ENCODE measurements at places on chromosomes 7 and 10.

GRCh38 chr7:117445206-117445605 lies 17.9 kb upstream of the ASZ1 start:
- no peak for DNase-seq

GRCh38 chr10:4382811-4383210 lies 443.2 kb upstream of the AKR1E2 start:
- DNase-seq = no peak

GRCh38 chr10:33114451-33114952 lies 156.5 kb upstream of the ITGB1 start:
- peak; percentile 66 for DNase-seq

GRCh38 chr7:98283127-98283886 lies 1.8 kb downstream of the BRI3 start:
- DNase-seq = peak; percentile 63

DNA sequence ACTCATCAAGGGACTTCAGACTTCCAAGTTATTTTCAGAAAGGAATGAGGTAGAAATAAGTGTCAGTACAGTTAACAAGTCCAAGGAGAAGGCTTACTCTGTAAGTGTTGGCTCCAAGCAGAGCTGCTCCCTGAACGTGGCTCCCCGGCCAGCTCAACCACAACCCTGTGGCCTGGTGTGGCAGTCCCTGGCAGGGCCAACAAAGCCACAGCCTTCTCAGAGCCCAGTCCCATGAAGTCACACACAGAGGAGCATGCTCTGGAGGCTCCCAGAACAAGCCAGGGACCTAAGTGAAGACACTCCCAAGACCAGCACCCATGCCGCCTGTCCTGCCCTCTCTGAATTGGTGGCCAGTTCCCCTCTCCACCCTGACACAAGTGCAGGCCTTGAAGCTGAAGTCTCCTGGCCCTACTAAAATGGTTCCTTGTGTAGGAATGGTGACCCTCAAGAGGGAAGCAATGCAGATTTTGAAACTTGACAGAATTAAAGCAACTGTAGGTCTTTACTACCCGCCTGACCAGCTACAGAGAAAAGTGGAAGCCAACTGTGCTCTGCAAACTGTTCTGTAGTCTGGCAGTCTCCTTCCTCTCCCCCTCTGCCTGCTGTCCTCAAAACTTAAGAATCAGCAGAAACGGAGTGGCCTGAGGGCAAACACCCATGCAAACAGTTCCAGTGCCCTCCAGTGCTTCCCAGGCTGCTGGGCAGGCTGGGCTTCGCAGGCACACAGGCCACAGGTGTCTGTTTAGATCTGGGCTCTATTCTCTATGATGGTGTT lies 51.1 kb downstream of the NOD1 start:
- DNase-seq = no peak

DNA sequence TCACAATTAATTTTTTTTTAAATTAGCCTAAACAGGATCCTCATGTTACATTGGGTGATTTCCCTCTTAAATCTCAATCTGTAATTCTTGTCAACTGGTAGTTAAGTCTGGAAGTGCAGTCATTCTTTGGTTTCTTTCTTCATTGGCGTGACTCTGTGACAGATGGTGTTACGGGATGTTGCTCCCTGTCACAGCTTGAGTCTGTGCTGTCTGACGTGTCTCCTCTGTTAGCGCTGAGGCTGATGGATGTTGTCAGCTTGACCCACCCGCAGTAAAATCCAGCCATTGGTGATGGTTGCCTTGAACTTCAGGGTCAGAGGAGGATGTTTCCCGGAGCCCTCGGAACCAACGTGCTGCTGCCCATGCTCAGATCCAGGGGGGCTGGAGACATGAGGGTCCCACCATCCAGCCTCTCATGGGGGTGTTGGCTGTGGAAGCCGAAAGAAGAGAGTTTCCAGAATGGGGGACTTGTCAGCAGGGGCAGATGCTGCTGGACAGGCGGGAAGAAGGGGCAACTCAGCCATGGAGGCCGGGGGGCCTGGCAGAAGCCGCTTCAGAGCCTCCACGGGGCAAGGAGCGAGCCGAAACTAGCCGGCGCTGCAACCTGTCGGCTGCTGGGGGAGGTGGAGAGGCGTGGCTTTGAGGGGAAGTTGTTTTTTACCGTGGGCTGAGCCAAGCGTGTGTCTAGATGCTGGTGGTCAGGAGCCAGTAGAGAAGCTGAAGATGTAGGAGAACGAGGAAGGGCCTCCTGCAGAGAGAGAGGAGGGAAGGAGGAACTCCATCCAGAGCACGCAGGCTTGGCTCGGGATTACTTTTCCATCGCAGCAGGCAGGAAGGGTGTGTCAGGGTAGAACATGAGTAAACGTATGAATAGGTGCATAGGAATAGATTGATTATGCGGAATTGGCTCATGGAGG lies 3.5 kb downstream of the SUN1 start:
- DNase-seq = no peak

DNA sequence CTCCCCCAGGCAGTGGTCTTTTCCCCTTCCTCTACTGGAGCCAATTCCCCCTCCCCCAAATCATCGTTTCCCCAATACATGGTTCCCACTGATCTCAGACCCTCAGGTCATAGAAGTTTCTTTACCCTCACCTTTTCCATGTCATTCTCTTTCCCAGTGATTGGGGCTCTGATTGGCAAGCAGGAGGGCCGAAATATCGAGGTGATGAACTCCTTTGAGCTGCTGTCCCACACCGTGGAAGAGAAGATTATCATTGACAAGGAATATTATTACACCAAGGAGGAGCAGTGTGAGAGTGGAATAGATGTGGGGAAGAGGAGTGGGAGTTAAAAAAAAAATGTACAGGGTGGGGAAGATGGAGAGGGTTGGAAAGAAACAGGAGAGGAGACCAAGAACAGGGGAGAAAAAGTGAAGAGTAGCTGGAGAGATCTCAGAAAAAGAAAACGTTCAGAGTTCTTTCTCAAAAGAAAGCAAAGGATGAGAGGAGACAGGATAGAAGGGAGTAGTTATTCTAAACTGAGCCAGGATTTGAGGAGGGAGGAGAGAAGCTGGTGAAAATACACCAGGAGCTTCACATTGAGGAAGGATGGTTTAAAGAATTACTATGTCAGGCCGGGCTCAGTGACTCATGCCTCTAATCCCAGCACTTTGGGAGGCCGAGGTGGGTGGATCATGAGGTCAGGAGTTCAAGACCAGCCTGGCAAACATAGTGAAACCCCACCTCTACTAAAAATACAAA lies 858 bp downstream of the COPS6 start:
- DNase-seq = no peak

DNA sequence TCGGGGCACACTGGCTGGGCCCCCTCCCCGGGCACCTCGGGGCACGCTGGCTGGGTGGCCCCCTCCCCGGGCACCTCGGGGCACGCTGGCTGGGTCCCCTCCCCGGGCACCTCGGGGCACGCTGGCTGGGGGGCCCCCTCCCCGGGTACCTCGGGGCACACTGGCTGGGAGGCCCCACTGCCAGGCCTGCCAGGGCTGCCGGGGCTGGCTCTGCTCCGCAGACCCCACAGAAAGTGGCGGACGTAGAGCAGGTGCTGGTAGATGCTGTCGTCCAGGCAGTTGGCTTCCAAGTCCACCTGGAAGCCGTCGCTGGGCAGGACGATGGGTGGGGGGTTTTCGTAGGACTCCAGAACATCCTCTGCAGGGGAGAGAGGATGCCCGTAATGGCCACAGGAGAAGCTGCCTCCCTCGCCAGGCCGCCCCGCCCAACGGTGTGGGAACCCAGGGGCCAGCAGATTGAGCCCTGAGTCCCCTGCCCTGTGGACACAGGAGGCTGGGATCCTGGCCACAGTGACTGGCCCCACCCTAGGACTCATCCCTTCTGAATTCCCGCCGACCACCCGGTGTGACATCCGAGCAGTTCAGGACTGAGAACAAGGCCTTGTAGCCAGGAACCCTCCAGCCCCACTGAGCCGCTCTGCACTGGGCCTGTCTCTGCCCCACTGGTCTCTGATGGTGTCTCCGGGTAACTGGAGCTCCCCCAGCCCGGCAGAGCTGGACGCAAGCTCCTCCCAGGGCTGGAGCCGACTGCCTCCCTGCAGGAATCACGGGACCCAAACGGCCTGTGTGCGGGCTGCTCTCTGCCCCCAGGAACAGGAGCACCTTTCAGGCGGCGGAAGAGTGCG lies 28.2 kb downstream of the AP5Z1 start:
- no peak for DNase-seq

GRCh38 chr7:16813232-16813616 lies 8.4 kb upstream of the AGR2 start:
- no peak for DNase-seq

DNA sequence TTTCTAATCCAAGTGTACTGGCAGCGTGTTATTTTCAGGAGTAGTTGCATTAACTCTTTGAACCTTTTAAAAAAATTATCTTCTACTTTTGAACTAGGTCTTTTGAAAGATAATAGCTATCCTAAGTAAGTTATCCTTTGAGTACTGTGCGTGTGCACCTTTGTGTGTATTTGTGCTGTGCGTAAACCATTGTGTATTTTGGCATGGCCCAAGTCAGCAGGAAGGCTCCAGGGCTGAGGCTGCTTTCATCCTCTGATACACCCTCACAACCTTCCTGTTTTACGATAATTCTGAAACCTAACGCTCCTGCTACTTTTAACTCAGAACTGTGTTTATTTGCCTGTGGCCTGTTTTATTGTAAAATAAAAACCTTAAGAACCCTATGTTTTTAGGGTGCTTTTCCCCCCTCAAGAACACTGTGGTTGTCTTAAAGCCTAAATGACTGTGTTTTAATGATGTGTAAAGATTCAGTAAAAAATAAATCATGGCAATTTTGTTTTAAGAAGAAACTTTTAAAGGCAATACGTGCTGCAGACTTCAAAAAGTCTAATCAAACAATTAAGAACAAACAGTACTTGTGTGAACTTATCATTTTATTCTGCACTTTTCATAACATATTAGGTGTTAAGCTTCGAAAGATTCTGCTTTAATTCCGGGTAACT lies 57.5 kb downstream of the HDAC9 start:
- no peak for DNase-seq

DNA sequence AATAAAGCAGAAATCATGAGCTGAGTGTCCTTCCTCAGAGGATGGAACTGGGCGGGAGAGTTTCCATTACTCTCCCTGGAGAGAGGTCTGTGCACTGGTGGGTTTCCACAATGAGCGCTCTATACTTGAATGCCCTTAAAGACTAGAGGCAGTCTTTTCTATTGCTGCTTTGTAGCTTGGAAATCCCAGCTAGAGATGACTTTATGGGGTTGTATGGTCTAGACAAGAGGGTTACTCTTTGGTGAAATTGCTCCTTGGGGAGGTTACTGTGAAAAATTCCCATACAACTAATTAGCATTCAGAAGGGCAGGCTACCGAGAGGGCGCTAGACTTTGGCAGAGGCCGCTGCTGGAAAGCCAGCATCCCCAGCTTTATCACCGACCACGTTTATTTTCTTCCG lies 136.8 kb downstream of the TAX1BP1 start:
- DNase-seq = no peak

- DNase-seq = peak; percentile 51
Measured at GRCh38 chr7:134645935-134646334, 718 bp upstream of the BPGM start.

- no peak for DNase-seq
Measured at GRCh38 chr7:14685167-14685566, 217.4 kb downstream of the DGKB start.

- no peak for DNase-seq
Measured at GRCh38 chr10:61470740-61471139, 17.6 kb upstream of the TMEM26 start.

- DNase-seq = peak; percentile 66
Measured at GRCh38 chr10:104406715-104407650, 53.4 kb downstream of the CFAP58 start.

- DNase-seq = no peak
Measured at GRCh38 chr10:31210190-31210589, 108.8 kb upstream of the ZEB1 start.

- no peak for DNase-seq
Measured at GRCh38 chr7:74430961-74431466, 22.7 kb upstream of the GTF2IRD1 start.

DNA sequence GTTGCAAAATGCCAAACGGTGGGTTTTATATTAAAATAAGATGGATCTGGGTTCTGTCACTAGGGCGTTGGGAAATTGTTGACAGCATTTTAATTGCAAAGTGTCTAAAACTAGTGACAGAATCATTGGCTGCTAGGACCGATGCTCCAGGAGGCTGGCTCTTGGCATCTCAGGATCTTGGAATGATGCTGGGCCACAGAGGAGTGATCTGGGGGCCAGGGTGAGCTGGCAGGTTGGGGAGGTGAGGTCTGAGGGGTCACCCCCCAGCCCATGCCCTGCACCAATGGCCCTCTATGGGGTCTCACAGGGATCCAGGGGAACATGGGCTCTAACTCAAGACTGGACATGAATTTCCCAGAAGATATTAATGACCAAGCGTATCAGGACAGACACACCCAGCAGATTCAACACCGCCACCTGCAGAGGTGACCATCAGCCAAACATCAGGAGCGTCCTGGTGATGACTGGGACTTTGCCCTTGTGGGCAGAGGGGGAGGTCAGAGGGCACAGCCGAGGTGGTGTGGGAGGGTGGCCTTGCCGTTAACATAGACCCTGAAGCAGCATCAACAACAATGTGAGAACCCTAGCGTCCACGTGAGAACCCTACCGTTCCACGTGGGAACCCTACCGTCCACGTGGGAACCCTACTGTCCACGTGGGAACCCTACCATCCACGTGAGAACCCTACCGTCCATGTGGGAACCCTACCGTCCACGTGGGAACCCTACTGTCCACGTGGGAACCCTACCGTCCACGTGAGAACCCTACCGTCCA lies 89.0 kb upstream of the PPP2R2D start:
- no peak for DNase-seq

Data from fibroblast of pulmonary artery (primary cell).